ENCODE measurements at places on chromosomes 11 and 22. TPM values are rescaled to one million over a fixed set of nuclear protein-coding genes. Genes with fewer than 3 reads are reported as not detected.

The TRAF6 gene
- 6.6 TPM for polyA plus RNA-seq

The OR6T1 gene
- polyA plus RNA-seq: not detected

The H19 gene
- 1,221 TPM for polyA plus RNA-seq

The SYCE3 gene
- not detected for polyA plus RNA-seq

The THAP12 gene
- 25.0 TPM for polyA plus RNA-seq

The E2F8 gene
- 0.41 TPM for polyA plus RNA-seq

The TRIM48 gene
- polyA plus RNA-seq: not detected

The MYRF gene
- polyA plus RNA-seq: 0.79 TPM

The TRPC6 gene
- polyA plus RNA-seq: 2.1 TPM

The ZFPL1 gene
- polyA plus RNA-seq: 50.8 TPM

The MFRP gene
- polyA plus RNA-seq: 0.03 TPM

The UCP3 gene
- polyA plus RNA-seq: 1.2 TPM

The YPEL4 gene
- 3.5 TPM for polyA plus RNA-seq

DNA sequence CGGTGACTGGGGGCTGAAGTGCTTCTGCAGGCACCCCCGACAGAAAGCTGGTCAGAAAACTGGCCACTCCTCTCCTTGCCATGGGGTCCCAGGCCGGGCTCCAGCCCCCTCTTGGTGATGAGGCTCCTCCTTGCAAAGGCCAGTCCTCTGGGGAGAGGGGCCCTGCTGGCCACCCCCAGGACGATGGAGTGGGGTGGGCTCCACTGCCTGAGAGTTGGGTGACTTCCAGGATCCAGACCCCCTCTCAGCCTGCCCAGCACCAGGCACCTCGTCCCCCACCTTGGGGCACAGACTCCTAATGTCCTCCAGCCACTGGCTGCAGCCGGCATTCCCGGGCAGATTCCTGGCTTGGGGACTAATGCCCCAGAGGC lies 441 bp upstream of the RPS6KA4 start:
- no peak for DNase-seq

DNA sequence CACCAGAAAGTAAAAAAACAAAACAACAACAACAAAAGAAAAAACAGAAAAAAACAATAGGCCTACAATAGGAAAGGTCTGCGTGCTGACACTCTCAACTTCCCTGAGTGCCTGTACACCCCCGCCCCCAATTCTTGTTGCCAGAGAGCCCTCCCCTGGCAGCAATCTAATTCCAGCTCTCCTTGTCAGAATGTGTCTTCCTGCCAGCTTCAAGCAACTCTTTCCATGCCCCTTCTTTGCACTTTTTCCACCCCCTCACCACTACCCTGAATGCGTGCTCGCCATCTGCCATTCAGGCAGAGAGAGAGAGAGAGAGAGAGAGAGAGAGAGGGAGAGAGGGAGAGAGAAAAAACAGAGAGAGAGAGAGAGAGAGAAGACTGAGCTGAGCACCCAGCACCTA lies 245.0 kb downstream of the KIRREL3 start:
- no peak for DNase-seq

GRCh38 chr11:1570896-1571759 lies 943 bp downstream of the DUSP8 start:
- DNase-seq: no peak

DNA sequence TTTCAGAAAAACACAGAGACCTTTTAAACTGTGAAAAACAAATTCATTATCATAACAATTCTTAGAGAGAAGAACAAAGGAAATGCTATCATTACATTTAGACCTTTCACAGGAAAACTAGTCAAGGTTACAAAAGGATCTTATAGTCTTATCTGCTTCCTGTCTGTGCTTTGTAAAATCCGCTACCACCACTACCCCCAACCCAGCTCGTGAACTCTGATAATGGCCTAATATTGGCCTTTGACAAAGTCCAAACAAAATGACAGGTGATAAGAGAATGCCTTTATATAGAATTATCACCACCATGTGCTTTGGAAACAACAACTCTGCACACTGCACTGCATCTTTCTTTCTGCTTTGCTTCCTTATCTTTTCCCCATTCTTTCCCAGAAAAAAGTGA lies 272.5 kb downstream of the SBF2 start:
- DNase-seq: no peak

DNA sequence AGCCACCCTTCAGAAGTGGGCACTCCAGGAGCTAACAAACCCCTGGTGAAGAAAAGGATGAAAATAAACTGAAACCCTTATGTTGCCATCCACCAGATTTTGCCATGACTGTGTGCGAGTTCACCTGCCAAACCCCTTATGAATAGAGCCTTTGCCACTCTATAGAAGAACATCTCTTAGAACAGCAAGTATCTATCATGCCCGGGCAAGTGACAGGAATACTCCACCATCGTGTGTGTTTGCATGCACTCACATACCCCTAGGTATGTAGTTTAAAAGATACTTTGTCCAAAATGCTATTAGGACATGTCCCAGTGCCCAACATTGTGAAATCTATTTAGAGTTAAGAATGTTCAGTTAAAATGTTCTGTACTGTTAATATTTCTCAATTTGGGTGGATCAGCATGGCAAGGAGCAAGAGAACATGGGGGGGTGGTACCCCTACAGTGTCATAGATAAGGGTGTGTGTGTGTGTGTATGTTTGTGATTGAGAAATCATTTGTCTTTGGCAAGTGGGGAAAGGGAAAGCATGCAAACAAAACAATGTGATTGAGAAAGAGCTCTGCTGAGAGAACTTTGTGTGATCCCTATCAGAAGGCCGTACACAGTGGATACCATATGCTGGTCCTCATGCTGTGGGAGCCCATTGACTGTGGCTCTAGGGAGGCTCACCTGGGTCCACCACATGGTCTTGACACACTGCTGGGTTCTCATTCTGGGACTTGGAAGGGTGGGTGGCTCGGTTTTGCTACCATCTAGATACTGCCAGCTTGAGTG lies 94.9 kb downstream of the ZBTB16 start:
- no peak for DNase-seq

DNA sequence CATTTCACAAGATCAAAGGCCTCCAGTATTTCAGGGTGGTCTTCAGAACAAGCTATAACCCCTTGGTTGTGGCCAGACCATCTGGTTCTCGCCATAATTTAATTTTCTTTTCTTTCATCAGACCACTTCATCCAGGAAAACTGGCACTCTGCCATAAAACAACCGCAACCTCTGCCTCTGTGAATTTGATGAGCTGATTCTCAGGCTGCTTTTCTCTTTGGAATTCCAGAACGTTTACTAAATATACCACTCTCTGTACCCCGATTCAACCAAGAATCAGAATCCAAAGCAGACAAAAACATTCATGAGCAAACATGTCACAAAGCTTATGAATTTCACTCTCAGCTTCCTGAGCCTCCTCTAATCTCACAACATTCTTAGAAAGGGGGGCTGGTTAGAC lies 331.8 kb upstream of the SYN3 start:
- no peak for DNase-seq

GRCh38 chr11:16839821-16840220 lies 101.4 kb downstream of the C11orf58 start:
- DNase-seq: no peak

GRCh38 chr11:120180551-120181232 lies 30.1 kb upstream of the OAF start:
- no peak for DNase-seq

DNA sequence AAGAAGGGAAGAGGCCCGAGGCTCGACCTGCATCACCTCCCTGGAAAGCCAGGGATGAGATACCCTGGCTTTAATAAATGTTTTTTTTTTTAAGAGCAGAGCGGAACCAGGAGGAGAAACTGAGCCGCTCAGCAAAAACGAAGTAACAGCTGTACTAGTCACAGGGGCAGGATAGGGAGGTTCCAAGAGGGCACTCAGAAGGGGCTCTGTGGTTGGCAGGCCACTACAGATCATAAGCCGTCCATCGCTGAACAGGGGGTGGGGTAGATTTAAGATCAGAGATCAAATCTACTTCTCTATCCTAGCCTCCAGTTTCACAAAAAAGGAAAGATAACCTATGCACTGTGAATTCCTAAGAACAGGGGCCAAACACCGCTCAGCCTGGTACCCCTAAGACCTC lies 625 bp downstream of the EIF3D start:
- no peak for DNase-seq

- DNase-seq: no peak
These were observed 7.2 kb downstream of the MICAL2 start for GRCh38 chr11:12117611-12118010.

- DNase-seq: no peak
These were observed 20.8 kb upstream of the TXNRD2 start for GRCh38 chr22:19962246-19962908.

- no peak for DNase-seq
These were observed 4.5 kb upstream of the GCAT start for GRCh38 chr22:37803195-37803638.

GRCh38 chr11:73218106-73218829 lies at the start of gene P2RY2:
Gene P2RY2 (plus strand): TSS chr11:73218281. CDS start chr11:73234160, 15,879 bp downstream.
- DNase-seq: no peak

Data from urinary bladder (tissue), 4 donors.